ENCODE measurements at places on chromosomes 3 and 15.

DNA sequence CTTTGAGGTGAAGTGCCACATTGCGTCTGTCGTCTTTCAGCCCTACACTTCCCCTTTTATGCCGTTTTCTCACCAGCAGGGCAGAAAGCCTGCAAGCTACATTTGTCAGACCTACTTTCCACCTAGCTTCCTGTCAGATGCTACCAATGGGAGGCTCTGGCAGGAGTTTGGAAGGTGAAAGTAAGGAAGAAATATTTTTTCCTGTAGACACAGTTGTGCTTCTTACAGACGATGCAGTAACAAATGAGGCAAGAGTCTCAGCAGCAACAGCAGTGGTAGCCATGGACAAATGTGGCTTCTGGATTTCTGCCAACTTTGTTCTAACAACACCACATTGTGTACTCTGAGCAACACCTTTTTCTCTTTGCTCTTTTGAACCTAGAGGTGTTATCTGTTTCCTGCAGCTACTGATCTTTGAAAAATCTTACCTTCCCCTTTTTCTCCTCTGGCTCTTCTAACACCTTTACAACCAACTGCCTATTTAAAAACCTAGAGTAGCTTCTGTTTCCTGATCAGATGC is 70.6 kb upstream of the STT3B start:
- DNase-seq: peak; percentile 86

- no peak for DNase-seq
Measured at GRCh38 chr15:99511531-99511865, 54.3 kb upstream of the MEF2A start.

DNA sequence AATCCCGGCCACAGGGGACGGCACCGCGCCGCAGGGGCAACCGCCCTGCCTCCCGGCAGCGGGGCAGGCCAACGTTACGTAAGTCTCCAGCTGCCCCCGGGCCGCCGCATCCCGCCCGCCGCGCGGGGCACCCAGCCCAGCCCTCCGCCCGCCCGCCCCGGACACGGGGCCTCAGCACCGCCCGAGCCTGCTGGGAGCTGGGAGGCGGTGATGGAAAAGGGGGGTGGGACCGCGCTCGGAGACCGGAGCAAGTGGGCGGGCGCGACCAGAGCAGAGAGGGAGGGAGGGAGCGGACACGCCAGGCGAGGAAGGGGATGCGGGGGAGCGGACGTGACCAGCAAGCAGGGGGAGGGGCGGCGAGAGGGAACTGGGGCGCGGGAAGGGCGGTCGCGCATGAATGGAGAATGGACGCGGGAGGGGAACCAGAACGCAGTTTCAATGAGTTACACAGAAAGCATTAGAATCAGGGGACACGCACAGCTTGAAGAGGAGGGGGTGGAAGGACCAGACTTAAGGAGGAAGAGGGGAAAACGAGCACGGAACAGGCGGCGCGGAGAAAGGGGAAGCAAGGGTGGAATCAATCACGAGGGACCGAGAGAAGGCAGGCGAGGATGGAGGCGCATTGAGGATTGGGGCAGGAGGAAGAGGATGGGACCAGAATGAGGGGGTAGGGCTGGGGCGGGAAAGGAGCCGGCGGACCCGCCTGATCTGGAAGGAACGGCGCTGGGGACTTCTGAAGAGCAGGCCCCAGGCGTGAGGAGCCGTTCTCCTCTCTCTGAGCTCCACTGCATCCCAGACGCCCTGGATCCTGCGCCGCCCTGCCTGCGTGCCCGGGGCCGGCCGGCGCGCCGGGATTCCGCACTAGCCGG is 559 bp downstream of the PKM start:
- peak; percentile 70 for DNase-seq

DNA sequence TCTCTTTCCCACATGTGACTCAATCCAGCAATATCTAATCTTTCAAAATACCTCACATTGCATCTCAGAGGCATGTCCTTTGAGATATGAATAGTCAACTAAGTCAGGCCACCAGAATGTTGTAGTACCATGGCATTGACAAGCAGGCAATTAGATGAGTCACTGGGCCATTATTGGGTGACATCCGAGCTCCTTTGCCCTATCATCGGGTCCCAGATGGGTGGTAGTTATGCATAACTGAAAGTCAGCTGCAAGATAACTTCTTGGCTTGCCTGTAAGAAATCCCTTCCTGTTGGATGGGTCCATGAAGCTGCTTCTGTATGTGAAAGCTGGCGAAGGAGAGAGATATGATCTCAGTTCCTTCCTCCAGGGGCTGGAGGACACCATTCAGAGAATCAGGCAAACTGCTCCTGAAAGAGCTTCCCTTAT is 32.8 kb downstream of the ARRDC4 start:
- DNase-seq: peak; percentile 86

DNA sequence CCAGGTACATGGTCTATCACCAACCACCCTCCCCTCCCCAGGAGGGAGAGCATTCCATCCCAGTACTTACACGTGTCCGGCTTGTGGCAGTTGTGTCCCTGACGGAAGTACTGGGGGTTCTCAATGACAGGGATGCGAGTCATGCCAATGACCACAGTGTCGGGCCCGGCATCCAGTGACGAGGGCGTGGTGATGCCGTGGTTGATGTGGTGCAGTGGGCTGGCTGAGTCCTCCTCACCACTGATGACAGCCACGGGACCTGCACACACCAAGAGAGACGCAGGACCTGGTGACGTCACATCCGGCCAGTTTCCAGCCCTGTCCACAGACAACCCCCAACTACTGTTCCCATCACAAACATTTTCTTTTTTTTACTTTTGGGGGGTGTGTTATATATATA is 223.8 kb downstream of the NTRK3 start:
- no peak for DNase-seq

- no peak for DNase-seq
Measured at GRCh38 chr15:48388016-48388851, 57.0 kb downstream of the DUT start.

DNA sequence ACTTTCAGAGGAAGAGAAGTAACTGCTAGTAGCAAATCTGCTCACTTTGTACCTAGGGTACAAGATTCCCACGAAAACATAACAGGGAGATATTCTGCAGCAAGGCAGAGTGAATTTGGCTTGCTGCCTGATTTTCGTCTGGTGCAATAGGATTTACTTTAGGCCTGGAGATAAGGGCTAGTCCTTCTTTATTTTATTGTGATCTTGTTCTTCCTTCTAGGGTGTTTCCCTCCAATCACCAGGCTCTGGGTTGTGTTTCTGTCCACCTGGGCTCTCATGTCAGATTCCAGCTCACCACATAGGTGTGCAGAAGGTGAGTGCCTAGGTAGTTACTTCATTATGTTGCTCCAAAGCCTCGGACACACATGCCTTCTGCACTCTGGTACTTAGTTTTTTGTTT is 211.8 kb upstream of the RGMA start:
- no peak for DNase-seq

- no peak for DNase-seq
Measured at GRCh38 chr3:43317461-43318316, 31.3 kb downstream of the SNRK start.

GRCh38 chr3:69339760-69340159 is 46.1 kb downstream of the FRMD4B start:
- peak; percentile 45 for DNase-seq

DNA sequence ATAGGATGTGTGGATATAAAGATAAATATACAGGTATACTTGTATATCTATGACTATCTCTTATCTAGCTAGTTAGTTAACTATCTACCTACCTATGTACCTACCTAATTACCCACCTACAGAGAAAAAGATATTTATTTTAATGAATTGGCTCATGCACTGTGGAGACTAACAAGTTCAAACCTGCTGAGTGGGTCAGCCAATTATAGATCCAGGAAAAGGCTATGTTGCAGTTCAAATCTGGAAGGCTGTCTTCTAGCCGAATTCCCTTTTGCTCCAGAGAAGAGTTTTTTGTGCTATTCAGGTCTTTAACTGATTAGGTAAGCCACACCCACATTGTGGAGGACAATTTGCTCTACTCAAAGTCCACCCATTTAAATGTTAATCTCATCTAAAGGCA is 335.0 kb downstream of the GRM7 start:
- DNase-seq: no peak

DNA sequence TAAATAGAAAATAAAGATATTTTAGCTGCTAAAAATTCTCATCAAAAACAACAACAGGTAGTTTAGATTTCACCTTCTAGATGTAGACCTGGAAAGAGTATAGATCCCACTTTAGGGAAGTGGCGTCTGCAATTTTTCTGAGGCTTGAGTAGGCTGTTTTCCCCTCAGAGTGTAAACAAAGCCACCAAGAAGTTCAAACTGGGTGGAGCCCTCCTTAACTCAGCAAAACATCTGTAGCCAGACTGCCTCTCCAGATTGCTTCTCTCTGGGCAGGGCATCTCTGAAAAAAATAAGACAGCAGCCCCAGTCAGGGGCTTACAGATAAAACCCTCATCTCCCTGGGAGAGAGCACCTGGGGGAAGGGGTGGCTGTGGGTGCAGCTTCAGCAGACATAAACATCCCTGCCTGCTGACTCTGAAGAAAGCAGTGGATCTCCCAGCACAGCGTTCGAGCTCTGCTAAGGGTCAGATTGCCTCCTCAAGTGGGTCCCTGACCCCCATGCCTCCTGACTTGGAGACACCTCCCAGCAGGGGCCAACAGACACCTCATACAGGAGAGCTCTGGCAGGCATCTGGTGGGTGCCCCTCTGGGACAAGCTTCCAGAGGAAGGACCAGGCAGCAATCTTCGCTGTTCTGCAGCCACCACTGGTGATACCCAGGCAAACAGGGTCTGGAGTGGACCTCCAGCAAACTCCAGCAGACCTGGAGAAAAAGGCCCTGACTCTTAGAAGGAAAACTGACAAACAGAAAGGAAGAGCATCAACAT is 259.6 kb downstream of the STXBP5L start:
- peak; percentile 1 for DNase-seq

DNA sequence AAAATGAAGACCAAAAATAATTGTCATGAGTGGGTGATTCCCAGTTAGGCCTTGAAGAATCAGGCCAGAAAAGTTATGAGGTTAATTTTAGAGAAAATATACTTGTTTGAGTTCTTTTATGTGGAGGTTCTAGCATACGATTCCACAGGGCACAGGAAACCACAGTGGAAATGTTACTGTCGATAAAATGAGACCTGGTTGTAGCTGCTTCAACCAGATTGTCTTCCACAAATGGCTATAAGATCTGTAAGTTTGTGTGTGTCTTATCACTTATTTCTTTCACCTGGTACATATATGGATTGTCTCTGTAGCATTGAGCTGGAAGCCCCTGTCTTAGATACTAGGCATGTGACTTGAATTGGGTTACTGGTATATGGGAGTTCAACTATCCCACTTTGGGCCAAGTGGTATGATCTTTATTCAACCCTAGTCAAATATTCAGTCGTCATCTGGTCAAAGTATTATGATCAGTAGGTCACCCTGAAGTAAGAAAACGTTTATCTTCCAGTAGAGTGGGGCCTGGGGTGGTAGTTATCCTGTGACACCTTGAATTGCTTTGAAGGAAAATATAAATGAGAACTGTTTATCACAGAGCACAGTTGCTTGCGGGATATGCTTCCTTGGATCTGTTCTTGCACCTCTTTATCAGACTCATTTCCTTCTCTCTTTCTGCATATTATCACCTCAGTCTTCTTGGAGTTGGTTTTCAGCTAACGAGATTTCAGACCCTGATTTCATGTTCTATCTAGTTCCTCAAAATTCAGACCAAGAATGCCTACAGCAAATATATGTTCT is 21.5 kb upstream of the ZNF609 start:
- DNase-seq: peak; percentile 92

GRCh38 chr3:54841471-54841870 is 86.4 kb downstream of the LRTM1 start:
- no peak for DNase-seq

- DNase-seq: no peak
Measured at GRCh38 chr3:108338901-108339545, 42.7 kb downstream of the HHLA2 start.

GRCh38 chr3:144257381-144257780 is 285.8 kb downstream of the DIPK2A start:
- DNase-seq: no peak

GRCh38 chr3:196440696-196441095 is 8.5 kb upstream of the UBXN7 start:
- no peak for DNase-seq

- peak; percentile 95 for DNase-seq
Measured at GRCh38 chr3:50340448-50341329, at the start of gene RASSF1. RASSF1 (minus strand) TSS chr3:50340836; CDS start chr3:50340805, 31 bp downstream.

DNA sequence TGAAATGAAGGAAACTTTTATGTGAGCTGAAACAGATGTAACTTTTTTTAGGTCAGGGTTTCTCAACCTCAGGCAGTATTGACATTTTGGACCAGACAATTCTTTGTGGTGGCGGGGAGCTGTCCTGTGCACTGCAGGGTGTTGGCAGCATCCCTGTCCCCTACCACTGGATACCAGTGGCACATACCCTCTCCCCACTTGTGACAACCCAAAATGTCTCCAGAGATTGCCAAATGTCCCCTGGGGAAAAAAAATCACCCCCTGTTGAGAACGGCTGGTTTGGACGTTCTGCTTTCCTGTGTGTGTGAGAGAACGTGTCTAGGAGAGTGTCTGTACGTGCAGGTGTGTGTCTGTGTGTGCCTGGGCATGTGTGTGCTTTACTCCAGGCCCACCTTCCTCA is 30.7 kb upstream of the GRIP2 start:
- no peak for DNase-seq

GRCh38 chr3:134030379-134031347 is 938 bp upstream of the SLCO2A1 start:
- no peak for DNase-seq

GRCh38 chr3:52454938-52455282 is 494 bp upstream of the NISCH start:
- no peak for DNase-seq

GRCh38 chr15:85667491-85668424 is 127.0 kb downstream of the KLHL25 start:
- peak; percentile 55 for DNase-seq

DNA sequence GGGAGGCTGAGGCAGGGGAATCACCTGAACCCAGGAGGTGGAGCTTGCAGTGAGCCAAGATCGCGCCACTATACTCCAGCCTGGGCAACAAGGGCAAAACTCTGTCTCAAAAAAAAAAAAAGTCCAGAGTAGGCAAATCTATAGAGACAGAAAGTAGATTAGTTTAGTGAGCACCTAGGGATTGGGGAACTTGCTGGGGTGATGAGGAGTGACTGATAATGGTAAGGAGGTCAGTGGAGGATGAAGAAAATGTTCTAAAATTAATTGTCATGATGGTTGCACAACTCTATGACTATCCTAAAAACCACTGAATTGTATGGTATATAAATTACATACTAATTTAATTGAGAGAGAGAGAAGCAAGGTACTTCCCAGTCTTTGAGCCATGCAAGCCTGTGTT is 27.8 kb upstream of the LYZL4 start:
- DNase-seq: no peak

DNA sequence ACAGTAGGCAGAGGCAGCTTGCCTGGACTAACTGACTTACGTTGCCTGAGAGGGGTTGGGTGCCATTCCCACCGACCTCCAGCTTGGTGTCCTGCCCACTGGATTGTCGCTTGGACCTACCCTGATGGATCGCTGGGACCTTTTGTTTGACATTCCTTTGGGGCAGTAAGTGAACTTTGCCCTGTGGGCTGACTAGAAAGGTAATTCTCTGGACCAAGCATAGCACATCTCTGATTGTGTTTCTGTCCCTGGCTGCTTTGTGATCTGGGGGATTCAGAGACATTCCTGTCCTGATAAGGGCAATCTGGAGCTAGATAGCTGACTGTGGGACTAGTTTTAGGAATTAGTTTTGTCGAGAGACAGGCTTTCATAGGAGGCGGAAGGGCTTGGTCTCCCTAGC is 19.5 kb upstream of the IFT57 start:
- no peak for DNase-seq

Data from hematopoietic multipotent progenitor cell treated with erythropoietin and hydrocortisone succinate and interleukin-3 and kit ligand, for 6 days (in vitro differentiated cells).